ENCODE measurements at places on chromosomes 16 and 17.

DNA sequence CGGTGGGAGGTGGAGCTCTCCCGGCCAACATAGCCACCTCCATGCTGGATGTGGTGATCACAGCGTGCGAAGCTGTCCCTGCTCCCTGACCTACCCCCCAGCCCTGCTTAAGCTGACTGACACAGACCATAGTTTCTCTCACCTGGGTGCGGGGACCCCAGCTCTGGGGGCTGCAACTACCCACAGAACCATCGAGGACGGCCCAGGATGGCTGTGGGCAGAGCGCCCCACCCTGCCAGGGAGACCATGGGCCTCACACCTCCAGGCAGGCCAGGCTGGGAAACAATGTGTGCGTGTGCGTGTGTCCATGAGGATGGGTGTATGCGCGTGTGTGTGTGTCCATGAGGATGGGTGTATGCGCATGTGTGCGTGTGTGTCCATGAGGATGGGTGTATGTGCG is 20.4 kb downstream of the BAHCC1 start:
- no peak for DNase-seq

DNA sequence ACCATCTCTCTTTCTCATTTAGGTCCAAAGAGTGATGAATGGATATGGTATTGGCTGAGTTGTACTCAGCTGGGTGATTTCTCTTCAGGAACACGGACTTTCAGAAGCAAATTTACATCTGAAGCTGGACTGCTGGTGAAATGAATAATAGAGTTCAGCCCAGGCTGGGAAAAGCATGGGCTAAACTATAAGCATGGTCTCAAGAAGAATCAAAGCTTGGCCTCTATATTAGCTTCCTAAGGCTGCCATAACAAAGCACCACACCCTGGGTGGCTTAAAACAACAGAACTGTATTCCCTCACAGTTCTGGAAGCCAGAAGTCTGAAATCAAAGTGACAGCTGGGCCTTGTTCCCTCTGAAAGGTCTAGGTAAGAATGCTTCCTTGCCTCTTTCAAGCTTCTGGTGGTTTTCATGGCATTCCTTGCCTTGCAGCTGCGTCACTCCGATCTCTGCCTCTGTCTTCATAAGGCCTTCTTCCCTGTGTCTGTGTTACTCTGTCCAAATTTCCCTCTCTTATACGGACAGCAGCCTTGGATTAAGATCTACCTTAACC is 89.8 kb upstream of the CES5A start:
- DNase-seq: no peak

- DNase-seq: no peak
Observed at GRCh38 chr16:11020792-11021551, 76.6 kb downstream of the CLEC16A start.

GRCh38 chr17:56177361-56177760 is 24.1 kb downstream of the ANKFN1 start:
- DNase-seq: no peak

- no peak for DNase-seq
Observed at GRCh38 chr17:29412780-29413565, 22.8 kb downstream of the TAOK1 start.

DNA sequence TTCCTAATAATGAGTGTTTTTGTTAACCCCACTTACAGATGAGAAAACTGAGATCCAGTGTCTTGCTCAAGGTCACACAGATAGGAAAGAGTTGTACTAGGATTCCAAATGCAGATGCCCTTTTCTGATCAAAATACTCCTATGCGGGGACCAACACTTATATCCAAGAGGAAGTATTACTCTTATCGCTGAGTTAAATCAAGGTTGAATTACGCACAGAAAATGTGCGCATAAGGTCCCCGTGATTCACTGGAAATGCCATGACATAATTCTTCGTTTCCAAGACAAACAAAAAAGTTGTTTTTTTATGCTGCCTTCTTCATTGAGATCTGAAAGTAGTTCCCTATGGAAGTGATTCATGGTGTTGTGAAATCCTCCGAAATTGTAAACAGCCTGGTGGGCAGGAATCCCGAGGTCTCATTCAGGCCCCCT is 463.8 kb upstream of the HSBP1 start:
- no peak for DNase-seq

DNA sequence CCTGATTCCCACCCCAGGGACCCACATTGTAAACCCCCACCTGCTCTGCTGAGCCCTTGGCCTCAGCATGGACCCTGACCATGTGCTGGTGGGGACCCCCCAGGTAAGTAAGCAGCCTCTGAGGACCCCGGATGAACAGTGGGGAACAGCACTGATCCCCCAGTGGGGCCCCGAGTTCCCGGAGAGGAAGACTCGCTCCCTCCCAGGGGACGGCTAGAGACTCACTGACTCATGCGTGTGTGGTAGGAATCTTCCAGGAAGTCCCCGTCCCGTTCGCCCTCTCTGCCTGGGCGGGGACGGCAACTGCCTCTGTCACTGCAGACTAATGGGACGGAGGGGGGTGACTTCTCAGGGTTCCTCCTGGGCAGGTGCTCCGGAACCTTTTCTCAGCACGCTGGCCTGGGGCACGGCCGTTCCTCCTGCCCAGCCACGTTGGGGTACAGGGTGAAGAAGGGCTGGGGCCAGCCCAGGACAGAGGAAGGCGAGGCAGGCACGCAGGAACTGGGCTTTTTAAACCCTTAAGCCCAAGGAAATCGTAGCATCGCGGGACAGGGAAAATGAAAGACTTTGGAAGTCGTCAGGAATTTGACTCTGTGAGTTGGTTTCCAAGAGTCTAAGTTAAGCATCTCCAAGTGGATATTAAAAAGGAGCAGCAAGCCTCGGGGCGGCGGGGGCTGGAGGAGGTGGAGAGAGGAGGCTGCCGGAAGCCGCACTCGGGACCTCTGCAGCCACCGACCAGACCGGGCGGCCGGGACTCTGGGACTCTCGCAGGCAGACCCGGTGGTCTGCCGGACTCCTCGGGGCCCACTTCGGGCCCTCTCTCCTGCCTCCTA is 178.7 kb downstream of the SEC14L1 start:
- no peak for DNase-seq

GRCh38 chr17:49635121-49635520 is 42.8 kb downstream of the SPOP start:
- DNase-seq: no peak

GRCh38 chr17:17527534-17527933 is 31.3 kb upstream of the RASD1 start:
- DNase-seq: no peak

- DNase-seq: no peak
Observed at GRCh38 chr16:24748242-24748641, 18.8 kb downstream of the TNRC6A start.

DNA sequence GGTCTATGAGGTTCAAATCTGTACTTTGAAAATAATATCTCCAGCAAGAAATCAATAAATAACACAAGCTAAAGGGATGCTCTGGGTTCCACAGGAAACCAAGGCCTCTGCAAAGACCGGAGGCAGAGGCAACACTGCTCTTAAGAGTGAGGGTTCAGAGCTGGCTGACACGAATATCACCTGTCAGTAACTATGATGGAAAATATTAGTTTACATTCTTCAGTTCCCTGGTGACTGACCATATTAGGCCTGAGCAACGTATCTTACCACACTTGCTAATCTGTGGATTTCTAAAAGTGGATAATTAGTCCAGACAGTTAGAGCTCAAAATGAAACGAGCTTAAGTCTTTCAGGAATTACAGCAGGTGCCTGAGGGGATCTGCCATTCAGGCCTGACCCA is 459.3 kb downstream of the HS3ST3B1 start:
- no peak for DNase-seq

DNA sequence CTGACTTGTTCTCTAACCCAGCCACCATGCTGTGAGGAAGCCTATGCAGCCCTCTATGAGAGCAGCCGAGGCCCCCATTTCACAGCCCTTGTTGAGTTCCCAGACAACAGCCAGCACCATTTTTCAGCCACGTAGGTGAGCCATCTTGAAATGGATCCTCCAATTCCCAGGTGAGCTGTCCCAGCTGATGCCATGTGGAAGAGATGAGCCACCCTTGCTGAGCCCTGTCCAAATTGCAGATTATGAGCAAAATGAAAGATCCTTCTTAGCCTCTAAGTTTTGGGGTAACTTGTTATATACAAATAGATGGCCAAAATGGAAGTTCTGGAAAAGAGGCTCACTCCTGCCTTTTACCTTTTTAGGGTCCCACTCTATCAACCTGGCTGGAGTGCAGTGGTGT is 25.7 kb upstream of the TIMP2 start:
- no peak for DNase-seq
